Stimulated activated CD4-positive, alpha-beta T cell treated with anti-CD3 and anti-CD28 coated beads, Interleukin-4, amount 100 ng/mL, for 48 hours (primary cell): ENCODE measurements at places on chromosomes 7 and 10.

- DNase-seq = no peak
Measured at GRCh38 chr7:98555403-98555802, 61.7 kb upstream of the NPTX2 start.

DNA sequence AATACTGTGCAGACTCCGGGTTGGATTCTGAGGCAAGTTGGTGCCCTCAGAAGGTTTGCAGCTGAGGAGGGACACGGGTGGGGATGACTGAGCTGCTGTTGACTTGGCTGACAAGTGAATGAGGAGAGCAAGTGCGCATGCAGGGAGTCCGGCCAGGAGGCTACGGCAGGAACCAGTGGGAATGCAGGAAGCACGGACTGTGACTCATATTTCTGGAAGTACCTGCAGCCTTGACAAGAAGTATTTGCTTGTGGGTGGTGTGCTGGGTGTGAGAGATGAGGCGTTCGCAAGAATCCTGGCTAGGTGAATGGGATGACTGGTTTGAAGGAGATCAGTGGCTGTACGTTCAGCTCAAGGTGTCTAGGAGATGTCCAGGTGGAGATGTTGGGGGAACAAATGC, 30.8 kb upstream of the FXYD4 start:
- DNase-seq = no peak

DNA sequence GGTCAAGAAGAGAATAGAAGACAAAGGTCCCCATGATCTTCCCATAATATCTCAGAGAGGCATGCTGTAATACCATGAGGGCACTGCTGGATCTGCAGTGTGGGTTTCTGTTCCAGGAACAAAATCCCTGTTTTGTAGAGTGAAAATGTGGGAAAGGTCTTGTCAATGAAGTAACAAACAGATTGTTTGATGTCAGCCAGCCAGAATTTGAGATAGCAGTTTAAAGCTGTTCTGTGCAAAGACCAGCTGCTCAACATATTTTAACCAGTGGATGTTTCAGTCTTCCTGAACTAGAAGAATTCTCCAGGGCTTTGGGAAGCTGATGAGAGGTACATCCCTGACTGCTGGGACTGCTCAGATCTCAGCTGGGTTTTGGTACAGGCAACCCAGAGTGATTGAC, 1012.5 kb downstream of the DNAJB9 start:
- no peak for DNase-seq

GRCh38 chr10:11331726-11332125, 279.7 kb downstream of the USP6NL start:
- no peak for DNase-seq

DNA sequence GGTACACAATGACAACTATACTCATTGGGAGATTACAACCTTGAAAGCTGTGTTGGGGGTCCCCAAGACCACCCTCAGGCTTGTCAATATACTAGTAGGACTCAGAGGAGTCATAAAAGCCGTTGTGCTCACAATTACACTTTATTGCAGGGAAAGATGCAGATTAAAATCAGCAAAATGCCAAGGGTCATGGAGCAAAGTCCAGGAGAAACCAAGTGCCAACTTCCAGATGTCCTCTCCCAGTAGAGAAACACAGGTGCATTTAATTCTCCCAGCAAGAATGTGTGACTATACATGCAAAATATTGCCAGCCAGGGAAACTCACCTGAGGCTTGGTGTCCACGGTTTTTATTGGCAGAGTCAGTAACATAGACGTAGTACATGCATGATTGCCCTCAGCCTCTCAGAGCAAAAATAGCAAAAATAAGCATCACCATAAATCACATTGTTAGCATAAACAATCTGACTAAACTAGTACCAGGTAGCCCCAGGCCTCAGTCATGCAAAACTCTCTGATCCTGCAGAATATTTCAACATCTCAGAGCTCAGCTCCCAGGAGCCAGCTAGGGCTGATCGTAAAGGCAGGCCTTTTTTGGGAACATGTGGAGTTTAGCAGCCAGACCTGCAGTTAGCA, 50.7 kb downstream of the VIM start:
- no peak for DNase-seq

GRCh38 chr10:3685384-3685783, 99.6 kb downstream of the KLF6 start:
- DNase-seq = no peak

DNA sequence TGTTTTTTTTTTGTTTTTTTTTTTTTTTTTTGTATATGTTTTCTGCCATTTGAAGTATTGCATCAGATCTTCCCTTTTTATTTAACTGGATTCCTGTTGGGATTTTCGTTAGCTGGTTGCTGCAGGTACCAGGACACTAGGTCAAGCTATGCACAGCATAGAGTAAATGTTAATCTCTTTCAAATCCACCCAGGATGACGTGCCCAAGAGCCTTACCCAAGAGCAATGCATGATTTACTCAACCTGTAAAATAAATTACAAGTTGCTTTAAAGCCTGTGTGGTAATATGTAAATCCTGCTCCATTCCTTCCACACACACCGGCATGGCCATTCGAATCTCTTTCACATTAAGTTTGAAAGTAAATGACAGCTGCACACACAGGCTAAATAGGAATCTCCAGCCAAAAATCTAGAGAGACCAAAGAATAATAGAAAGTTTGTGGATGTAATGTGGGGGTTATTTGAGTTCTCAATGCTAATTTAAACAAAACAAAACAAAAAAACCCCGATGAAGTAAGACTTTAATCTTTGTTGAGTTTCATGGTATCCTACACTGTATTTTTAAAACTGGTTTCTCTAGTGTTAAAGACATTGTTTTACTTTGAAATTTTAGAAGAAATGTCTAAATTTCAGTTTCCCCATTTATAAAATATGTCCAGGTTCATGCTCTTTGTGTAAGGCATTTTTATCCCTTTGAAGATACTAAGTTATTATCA, 167.9 kb downstream of the FRMD4A start:
- DNase-seq = no peak

- DNase-seq = no peak
Measured at GRCh38 chr10:77281719-77282118, 355.9 kb downstream of the KCNMA1 start.

DNA sequence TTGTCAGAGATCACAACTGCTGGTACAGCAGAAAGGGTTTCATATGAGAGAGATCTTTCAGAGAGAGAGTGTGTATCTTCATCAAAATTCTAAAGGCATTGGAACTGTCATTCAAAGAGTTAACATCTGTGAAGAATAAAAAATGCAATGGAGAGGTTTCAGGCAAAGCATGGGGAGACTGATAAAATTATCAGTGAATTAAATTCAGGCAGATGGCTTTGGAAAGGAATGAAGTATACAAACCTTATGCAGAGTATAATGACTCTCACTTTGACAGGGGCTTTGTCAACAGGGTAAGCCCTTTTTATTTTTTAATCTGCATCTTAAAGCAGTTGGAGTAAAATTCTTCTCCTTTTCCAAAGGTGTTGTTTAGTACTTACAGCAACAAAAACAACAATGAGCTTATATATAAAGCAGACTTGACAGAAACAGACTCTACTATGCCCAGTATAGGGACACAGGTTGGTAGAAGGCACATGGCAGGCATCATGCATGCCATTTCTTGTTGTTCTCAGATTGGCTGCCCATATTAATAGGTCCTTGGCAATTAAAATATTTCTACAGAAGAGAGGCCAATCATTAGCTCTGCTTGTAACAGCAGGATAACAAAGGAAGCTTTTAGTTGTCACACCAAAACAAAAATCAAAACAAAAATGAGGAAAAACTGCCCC, 54.9 kb upstream of the NXPH1 start:
- DNase-seq = no peak

DNA sequence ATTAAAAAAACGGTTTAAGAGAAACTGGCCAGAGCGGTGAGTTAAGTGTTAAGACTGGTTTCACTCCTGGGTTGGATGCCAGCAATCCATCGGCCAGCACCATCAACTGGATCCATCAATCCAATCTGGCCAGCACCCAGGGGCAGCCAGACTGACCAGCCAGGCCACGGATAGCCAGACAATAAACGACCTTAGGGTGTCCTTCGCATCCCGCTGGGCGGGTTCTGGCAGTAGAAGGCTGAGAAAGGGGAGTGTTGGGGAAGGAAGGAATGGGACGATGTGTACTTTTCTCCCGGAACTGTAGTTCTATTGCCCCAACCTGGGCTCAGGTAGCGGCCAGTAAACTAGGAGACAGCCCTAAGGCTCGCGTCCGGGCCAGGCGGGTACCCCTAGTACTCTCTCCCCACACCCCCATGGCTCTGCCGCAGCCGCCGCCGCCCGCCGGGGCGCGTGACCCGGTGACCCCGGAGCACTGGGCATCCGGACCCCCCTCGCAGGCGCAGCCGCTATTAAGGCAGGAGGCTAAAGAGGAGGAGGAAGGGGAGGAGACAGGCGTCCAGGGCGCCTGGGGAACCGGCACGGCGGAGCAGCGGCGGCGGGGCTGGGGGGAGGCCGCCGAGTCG, at the start of gene CASD1:
TSS of gene CASD1 (plus strand) at position 546 of the 623 bp plus-strand sequence. CDS start 276 bp downstream, outside the sequence.
- peak; percentile 43 for DNase-seq

DNA sequence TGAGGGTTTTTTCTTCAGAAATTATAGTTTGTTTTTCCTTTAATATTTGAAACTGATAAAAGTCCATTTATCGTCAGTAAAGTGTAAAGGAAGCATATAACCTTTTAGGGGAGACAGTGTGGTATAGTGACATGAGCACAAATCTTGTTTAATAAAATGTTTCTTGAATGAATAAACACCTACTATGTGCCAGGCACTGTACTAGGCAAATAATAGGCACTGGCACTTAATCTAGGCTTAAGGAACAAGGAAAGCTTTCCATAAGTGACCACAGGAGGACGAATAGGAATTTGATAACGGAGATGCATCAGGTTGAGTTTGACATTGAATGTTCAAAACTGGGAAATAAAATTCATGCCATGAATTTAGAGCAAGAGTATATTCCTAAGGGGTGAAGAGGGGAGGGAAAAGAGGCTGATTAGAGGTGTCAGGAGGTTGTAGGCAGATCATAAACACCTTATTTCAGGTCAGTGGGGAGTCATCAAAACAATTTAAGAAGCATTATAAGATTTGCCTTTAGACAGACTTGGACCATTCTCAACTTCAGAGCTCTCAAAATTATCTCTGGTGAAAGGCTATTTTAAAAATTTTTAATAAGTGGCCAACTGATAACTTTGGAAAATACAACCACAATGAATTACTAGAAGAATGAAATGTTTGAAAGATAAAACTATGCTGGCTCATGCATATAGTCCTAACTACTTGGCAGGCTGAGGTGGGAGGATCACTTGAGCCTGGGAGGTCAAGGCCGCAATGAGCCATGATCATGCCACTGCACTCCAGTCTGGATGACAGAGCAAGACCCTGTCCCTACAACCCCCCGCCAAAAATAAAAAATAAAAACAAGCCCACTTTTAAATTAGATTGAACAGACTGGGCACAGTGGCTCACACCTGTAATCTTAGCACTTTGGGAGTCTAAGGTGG, 22.4 kb downstream of the RALA start:
- no peak for DNase-seq

DNA sequence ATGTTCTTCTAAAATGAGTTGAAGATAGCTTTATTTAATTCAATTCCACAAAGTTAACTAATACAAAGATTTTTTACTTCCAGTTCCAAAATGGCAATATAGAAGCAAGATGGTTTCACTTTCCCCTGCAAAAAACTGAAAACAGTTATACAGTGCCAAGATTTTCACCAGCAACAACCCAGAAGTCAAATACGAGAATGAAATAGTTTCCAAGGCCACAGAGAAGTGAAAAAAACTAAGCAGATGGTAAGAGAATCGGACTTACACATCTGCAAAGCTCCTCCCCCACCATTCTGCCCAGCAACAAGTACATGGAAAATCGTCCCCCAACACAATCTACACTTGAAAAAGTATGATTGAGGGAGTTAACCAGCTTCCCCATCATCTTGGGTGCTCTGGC, 30.3 kb upstream of the KEL start:
- DNase-seq = no peak

DNA sequence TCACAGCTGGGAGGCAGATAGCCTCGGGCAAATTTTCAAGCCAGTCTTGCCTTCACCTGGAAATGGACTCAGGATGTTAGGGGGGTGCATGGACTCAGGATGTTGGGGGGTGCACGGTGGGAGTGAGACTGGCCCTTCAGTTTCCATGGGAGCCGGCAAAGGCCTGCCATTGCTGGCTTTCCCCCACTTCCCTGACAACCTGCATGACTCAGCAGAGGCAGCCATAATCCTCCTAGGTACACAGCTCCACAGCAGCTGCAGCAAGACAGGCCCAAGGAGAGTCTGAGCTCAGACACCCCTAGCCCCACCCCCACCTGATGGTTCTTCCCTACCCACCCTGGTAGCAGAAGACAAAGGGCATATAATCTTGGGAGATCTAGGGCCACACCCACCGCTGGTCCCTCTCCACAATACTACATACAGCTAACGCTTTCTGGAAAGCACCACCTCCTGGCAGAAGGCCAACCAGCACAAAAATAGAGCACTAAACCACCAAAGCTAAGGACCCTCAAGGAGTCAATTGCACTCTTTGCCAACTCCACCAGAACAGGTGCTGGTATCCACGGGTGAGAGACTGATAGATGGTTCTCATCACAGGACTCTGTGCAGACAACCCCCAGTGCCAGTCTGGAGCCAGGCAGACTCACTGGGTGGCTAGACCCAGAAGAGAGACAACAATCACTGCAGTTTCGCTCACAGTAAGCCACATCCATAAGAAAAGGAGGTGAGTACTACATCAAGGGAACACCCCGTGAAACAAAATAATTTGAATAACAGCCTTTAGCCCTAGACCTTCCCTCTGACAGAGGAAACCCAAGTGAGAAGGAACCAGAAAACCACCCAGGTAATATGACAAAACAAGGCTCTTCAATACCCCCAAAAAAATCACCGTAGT, 18.3 kb downstream of the C7orf25 start:
- DNase-seq = no peak

DNA sequence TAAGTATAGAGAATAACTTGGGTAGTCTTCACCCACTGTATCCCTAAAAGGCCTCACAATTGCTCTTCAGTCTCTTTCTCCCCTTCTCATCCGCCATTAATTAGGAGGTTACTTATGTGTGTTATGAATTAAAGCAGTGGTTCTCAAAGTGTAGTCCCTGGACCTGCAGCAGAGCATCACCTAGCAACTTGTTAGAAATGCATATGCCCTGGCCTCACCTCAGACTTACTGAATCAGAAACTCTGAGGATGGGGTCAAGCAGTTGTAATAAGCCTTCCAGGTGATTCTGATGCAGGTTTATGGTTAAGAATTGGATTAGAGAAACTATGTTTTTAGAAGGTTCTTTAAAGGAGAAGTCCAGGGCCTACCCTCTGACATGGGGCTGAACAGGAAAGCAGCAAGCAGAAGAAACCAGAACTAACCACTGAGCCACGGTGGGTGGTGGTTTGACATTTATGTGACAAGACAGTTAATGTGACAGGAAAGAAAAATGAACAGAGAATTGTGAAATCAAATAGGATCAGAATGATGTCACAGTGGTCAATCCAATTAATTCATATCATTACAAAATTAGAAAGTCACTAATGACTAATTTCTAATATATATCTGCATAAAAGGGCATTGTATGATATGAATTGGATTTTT, 37.6 kb downstream of the ENTPD1 start:
- no peak for DNase-seq

- no peak for DNase-seq
Measured at GRCh38 chr10:77290528-77291155, 347.0 kb downstream of the KCNMA1 start.

- DNase-seq = no peak
Measured at GRCh38 chr10:69895759-69896158, 94.1 kb downstream of the COL13A1 start.

GRCh38 chr7:116209561-116210070, 723 bp upstream of the TES start:
- no peak for DNase-seq
